ENCODE measurements at places on chromosomes 3 and 15.

GRCh38 chr3:37295925-37296324 is 121.5 kb upstream of the LRRFIP2 start:
- DNase-seq, result no peak

GRCh38 chr3:156681002-156681401 is 6.6 kb downstream of the TIPARP start:
- DNase-seq, result peak; percentile 48

DNA sequence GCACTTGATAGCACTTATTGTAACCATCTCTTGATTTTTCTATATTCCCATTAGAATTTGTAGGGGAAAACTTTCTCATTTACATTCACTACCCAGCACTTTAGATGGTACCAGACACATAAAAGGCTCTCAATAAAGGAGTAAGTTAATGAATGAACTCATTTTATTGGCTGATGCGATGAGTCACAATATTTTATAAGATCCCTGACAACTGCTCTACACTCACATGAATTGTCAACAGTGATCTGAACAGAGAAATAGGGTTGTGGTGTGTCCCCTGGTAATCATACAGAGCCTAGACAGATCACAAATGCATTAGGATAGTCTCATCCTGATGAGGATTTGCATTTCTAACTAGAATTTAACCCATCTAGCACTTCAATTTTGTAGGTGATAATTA is 567.6 kb upstream of the ARPP21 start:
- DNase-seq, result no peak

GRCh38 chr3:117126946-117127546 is 417.5 kb downstream of the TUSC7 start:
- no peak for DNase-seq

- peak; percentile 64 for DNase-seq
Observed at GRCh38 chr3:14377838-14378169, 24.6 kb upstream of the SLC6A6 start.

DNA sequence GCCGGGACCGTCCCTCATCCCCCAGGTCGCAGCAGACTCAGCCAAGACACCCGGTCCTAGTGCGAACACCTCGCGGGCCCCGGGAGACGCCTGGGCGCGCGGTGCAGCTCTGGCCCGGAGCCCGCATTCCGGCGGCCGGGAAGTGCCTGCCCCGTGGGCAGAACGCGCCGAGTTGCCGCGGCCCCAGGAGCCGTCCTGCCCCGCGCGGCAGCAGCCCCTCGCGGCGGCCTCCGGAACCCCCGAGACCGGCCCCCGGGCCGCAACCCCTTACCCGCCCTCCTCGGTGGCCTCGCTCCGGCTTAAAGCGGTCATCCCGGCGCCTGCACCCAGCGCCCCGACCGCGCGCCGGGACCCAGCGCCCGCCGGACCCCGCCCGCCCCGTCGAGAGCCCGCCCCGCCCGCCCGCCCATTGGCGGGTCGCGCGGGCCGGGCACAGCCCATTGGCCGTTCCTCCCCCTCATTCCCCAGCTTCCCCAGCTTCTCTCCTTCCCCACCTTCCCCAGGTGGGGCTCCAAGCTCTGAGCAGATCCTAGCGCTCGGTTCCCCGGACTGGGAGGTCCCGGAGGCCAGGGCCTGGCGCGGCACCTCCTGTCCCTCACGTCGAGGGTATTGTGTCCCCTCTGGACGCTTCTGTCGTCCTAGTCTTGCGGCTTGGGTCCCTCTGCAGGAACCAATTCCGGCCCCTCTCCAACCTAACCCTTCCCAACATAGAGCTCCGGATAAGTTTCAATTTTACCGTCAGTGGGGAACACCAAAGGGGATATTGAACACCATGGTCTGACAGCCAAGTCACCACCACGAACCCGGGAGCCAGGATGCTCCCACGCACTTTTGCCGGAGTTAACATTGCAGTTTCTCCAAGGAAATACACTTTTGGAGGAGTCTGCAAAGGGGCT is at the start of gene GRAMD2A:
Gene GRAMD2A, minus strand, starts transcription at position 328 of the 896 bp plus-strand sequence.
- DNase-seq, result no peak

- DNase-seq, result no peak
Observed at GRCh38 chr3:197343656-197344408, 45.4 kb upstream of the DLG1 start.

DNA sequence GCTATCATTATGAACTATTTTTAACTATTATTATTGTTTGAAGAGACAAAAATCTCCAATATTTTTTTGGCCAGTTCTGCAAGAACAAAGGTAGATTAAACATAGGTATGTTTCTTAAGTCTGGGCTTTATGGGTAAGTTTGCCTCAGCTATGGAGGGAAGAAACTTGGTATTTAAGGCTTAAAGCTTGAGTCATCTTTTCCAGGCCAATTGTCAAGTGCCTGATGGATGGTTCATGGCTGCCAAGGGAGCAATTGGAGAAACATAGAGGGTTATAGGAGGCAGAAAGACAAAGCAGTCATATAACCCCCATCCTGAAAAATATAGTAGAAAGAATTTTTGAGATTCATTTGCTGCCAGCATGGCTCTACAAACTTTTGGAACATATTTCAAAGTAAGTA is 7.2 kb upstream of the STAC start:
- no peak for DNase-seq

GRCh38 chr15:52100807-52101442 is 11.7 kb downstream of the BCL2L10 start:
- no peak for DNase-seq

GRCh38 chr3:170499562-170500156 is 81.0 kb downstream of the CLDN11 start:
- no peak for DNase-seq

GRCh38 chr15:82543160-82543559 is 2.9 kb upstream of the RPS17 start:
- DNase-seq, result no peak

DNA sequence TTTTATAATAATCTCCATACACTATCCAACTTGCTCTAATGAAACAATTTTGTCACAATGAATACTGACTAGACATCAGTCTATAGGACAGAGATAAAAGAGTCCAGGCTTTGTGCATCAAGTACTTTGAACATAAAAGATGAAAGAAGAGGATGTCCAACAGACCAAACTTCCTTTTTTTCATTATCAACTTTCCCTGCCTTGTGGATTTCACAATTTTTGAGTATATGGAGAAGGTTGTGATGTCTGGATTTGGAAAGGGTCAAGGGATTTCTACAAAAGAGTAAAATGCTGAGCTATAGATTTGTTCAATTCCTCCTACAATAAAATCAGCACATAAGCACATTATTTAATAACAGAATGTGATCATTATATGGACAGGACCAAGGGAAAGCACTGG is 25.7 kb downstream of the CD47 start:
- no peak for DNase-seq

- no peak for DNase-seq
Observed at GRCh38 chr15:69703532-69704187, 251.0 kb downstream of the RPLP1 start.

GRCh38 chr3:167941234-167941995 is 154.3 kb downstream of the GOLIM4 start:
- no peak for DNase-seq

GRCh38 chr3:150127011-150127490 is 156.4 kb upstream of the PFN2 start:
- DNase-seq, result no peak

DNA sequence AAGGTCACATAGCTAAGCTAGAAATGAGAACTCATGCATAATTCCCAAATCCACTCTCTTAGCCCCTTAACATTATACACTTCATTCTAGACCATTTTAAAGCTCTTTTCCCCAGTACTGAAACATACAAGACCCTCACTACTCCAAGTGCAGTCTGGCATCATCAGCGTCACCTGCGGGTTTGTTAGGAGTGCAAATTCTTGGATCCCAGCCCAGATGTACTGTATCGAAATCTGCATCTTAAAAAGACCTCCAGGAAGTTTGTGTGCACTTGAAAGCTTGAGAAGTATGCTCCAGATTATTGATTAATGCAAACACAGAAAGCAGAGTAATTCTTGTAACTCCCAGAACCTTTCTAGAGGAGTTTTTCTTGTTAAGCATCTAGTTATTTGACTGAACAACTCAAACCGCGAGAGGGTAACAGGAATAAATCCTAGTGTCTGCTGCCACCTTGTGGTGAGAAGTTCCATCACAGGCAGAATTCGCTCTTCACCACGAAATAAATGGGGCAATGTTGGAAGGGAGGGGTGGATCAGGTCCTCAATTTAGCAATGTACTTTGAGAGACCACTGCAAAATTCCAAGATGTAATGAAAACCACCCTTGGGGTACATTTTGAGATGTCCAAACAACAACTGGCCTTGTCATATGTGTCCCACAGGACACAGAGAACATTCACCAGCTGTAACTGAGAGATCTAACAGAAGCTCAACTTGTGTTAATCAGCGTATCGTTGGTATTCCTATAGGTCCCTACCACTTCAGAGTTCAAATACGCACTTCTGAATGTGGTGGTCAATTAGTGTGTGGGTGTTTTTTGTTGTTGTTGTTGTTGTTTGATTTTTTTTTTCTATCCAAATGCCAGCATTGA is 583 bp upstream of the C3orf49 start:
- DNase-seq, result peak; percentile 65
